ENCODE measurements at places on chromosomes 4 and X.

- DNase-seq, result no peak
Measured at GRCh38 chr4:94345266-94345665, 2.6 kb upstream of the HPGDS start.

GRCh38 chrX:14496674-14497073 is 32.7 kb upstream of the GLRA2 start:
- no peak for DNase-seq

- DNase-seq, result no peak
Measured at GRCh38 chr4:73533515-73534422, 52.2 kb downstream of the AFM start.

DNA sequence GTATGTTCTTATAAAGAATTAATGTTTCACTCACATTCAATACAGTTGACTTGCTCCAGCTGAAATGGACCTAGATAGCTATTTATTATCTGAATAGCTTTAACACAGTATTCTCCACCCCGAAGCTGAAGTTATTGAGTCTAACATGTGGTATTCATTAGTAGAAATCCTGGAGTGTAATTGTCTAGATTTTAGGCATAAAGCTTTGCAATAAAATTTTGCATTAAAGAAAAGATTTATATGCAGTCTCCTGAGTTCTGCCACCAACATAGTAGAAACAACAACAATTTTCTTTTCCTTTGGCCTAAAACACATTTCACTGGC is 90.2 kb upstream of the DCLK2 start:
- no peak for DNase-seq

DNA sequence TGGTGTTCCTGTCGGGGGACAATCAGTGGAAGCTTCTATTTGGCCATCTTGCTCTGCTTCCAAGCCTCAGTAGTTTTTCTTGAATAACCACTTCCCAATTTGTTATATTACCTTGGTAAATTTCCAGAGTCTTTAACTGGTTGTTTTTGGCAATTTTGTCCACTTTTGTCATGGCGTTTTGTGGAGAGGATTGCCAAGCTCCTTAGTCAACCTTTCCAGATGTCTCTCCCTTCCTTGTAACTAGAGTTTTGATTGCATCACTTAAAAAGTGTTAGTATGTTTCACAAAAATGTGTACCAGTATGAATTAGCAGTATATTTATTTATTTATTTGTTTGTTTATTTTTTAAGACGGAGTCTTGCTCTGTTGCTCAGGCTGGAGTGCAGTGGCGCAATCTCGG is 15.8 kb upstream of the UXT start:
- no peak for DNase-seq

GRCh38 chr4:13599159-13599558 is 28.4 kb downstream of the BOD1L1 start:
- DNase-seq, result peak; percentile 12
